ENCODE measurements at places on chromosomes 12 and 14.

GRCh38 chr12:85569261-85569660, 266.9 kb downstream of the RASSF9 start:
- DNase-seq, result no peak

GRCh38 chr14:68403191-68404145, 389.4 kb downstream of the ZFP36L1 start:
- no peak for DNase-seq

DNA sequence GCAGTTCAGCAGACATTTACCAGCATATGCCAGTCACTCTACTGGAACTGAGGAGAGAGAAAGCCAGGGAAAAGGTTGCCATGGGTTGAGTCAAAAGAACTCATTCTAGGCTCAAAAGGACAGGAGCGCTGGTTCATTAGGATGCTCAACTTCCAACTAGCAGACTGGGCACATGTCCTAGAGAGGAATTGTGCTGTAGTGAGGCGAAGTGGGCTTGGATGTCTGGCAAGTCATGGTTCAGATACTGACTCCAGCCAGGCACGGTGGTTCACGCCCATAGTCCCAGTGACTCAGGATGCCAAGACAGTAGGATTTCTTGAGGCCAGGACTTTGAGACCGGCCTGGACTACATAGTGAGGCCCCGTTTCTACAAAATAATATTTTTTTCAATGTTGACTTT, 281.5 kb downstream of the CACNA1C start:
- no peak for DNase-seq

- DNase-seq, result no peak
These were observed 534.0 kb upstream of the LMO3 start for GRCh38 chr12:17139931-17140330.

GRCh38 chr12:50061171-50061570, 3.8 kb downstream of the ASIC1 start:
- DNase-seq, result no peak

DNA sequence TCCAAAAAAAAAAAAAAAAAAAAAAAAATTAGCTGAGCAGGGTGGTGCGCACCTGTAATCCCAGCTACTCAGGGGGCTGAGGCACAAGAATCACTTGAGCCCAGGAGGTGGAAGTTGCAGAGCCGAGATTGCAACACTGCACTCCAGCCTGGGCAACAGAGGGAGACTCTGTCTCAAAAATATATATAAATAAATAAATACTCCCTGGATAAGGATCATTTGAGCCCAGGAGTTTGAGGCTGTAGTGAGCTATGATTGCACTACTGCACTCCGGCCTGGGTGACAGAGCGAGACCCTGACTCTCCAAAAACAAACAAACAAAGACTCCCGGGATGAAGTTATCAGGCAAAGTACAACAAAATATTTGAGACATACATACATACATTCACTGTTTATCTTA, 3.3 kb upstream of the NAA25 start:
- DNase-seq, result no peak

GRCh38 chr12:42716491-42716891, 126.9 kb upstream of the PRICKLE1 start:
- DNase-seq, result no peak

- DNase-seq, result no peak
These were observed 48.5 kb downstream of the VCPKMT start for GRCh38 chr14:50067723-50068495.

DNA sequence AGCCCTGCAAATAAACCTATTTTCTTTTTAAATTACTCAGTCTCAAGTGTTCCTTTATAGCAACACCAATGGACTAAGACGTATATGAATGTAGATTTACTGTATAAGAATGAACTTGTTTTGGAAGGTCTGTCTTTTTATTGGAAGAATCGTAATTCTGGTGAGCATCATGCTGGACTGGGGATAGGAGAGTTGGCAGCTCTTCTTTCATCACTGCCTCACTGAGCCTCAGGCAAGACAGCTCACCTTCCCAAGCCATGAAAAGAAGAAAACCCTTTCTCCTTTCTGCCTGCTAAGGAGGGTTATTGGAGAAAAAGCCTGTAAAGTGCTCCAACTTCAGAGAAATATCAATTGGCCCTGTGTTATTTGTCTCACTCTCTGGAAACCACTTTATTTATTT, 9.1 kb upstream of the RNF34 start:
- no peak for DNase-seq

DNA sequence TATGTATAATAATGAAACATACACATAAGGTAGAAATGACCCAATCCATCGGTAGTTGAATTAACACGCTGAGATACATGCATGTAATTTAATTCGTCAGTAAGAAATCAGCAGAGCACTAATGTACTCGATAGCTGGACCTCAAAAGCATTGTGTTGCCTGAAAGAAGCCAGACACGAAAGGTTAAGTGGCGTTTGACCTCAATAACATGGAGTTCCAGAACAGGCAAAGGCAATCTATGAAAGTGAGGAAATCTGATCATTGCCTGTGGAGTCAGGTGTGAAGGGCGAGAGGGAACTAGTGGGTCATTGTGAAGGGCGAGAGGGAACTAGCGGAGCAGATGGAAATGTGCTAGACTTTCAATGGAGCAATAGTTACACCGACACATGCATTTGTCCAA, 970.4 kb upstream of the TMEM132C start:
- no peak for DNase-seq

- DNase-seq, result no peak
These were observed 102.0 kb downstream of the TMEM30B start for GRCh38 chr14:61179061-61179690.

GRCh38 chr14:98714626-98715425, 557.2 kb downstream of the BCL11B start:
- DNase-seq, result no peak

GRCh38 chr14:61397615-61398014, 76.2 kb downstream of the PRKCH start:
- no peak for DNase-seq

GRCh38 chr14:74875941-74876913, at the start of gene PROX2:
TSS of gene PROX2 (minus strand) at chr14:74876145. CDS start at chr14:74863834, 12,311 bp downstream.
- DNase-seq, result no peak

GRCh38 chr14:69895109-69895508, 15.9 kb downstream of the SMOC1 start:
- no peak for DNase-seq

DNA sequence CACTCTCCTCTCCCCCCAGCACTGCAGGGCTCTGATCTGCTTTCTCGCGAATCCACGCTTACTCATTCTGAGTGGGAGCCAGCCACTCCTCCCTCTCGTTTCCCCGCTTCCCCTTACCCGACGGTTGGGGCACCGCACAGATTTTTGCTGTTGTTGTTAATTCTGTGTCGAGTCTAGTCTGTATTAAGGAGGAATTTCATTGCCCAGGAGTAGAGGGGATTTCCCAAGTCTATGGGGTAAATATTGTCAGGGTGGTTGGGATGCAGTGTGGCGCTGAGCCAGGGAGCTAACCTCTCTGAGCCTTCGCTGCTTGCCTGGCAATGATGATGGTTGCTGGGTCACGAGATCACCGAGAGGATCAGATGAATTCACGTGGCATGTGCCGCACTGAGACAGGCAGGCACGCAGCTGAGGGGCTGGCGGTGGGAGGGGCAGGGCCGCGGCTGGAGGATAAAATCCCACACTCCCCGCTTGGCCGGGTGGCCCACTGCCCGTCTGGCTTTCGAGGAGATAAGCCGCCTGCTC, 18.5 kb downstream of the NCOR2 start:
- DNase-seq, result no peak

- DNase-seq, result no peak
These were observed 713 bp upstream of the FBXL14 start for GRCh38 chr12:1595026-1595561.

- no peak for DNase-seq
These were observed 13.7 kb upstream of the SIX1 start for GRCh38 chr14:60662982-60663381.

GRCh38 chr12:54641554-54641953, 6.6 kb downstream of the DCD start:
- no peak for DNase-seq

GRCh38 chr12:131100031-131100674, 146.4 kb downstream of the ADGRD1 start:
- DNase-seq, result no peak

DNA sequence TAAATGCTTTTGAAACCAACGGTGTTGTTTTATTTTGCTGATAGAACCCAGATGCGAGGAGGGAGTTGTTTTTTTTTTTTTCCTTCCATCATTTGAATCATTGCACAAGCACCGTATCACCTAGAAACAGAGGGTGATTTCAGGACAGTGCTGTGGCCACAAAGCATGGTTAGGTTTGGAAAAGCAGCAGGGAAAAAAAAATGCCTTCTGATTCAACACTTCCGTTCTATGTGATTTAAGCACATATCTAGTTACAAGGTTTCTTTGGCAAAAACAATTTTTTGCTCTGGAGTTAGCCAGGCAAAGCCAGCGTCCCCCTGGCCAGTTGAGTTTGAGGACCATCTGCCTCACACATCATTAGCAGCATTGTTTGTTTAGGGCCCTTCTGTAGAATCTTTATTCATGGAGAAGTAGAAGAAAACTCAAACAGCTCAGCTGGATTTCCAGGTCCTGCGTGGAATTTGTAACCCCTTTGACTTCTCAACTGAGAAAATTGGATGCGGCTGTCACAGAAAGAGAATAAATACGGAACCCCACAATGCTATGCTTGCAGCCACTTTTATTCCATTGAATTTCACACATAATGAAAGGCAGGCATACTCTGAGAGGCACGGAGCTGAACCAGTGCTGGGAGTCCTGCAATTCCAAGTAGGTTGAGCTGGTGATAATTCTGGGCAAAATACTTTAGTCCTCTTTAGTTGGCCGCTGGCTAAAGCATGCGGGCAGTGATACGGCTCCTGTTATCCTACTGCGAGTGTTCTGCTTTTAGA, 17.0 kb upstream of the WNT5B start:
- no peak for DNase-seq

DNA sequence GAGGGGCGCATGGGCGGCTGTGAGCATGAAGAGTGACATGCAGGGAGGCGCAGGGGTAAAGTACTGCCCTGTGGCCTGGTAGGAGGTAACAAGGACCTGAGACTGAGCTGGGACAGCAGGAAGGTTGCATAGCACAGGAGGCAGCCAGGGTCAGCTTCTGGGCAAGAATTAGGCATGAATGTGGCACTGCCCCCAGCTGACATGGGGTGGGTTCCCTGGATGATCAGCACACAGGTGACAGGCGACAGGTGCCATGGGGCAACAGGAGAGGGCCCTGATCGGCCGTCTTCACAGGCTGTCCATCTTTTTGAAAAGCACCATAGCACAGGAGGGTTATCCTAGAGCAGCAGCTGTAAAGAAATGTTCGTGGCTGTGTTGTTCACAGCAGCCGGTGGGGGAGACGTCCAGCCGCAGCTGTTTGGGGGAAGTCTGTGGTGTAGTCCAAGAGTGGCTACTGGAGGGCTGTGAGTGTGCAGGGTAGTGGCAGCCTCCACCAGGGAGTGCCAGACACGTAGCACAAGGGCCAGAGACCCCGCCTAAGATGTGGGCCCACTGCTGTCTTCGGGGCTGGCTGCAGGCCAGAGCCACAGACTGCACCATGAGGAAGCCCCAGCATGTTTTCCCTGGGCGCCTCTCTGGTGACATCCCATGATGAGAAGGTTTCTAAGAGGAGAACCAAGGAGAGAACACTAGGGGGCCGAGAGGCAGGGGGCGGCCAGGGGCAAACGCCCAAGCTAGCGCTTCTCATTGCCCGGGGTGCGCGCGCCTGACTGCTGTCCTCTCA, 8.4 kb downstream of the CLBA1 start:
- no peak for DNase-seq
